NCI-H2227 treated with DMSO at 0.1 percent for 48 hours (cell line): ENCODE measurements at places on chromosomes 12 and 14.

- no peak for DNase-seq
Measured at GRCh38 chr14:29078810-29079522, 312.4 kb downstream of the FOXG1 start.

- no peak for DNase-seq
Measured at GRCh38 chr12:127290251-127290650, 976.7 kb upstream of the TMEM132C start.

DNA sequence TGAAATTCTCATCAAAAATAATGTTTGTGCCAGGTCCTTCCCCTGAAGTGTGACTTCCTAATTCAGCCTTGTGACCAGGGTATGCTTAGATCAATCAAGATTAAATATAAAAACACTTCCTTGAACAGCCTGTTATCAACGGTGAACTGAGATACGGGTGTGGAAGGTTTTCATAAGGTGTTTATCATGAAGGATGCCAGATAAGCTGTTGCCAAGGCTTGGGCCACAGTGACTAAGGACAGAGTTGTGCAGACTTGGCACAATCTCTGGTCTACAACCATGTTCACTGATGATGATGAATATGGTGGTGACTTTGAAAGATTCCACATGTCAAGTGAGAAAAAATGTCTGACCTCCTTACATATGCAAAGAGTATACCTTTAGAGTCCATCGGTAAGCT is 51.3 kb upstream of the LIN7A start:
- no peak for DNase-seq

DNA sequence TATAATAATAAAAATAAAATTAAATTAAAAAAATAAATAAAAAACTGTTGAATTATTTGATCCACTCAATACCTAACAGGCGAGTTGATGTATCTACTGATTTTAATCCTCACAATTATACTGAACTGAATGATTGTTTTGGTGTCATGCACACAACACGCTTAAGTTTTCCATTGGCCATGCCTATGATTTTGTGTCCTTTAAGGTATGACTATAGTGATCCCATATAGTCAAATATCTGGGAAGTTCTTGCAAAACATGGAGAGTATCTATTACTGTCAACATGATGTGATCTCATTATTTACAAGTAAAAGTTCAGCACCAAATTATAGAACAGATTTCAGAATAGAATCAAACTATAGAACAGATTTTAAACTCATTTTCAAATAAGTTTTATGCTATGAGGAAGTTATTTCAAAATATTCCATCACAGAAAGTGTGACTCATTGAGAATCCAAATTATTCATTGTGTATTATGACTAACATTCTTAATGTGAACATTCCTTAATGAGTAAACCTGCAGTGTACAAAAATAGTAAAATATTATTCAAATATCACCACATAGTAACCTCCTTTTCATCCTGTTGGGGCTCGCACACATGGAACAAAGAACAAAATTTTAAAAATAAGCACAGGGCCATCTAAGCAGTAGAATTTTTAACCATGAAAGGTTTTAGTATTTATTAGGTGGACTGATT is 190.4 kb downstream of the SLC25A21 start:
- no peak for DNase-seq
